ENCODE measurements at places on chromosomes 13 and 19. TPM values are rescaled to one million over a fixed set of nuclear protein-coding genes. Genes with fewer than 3 reads are reported as not detected.

GRCh38 chr19:14515501-14516047 is 2.6 kb downstream of the DNAJB1 start:
- DNase-seq = no peak

DNA sequence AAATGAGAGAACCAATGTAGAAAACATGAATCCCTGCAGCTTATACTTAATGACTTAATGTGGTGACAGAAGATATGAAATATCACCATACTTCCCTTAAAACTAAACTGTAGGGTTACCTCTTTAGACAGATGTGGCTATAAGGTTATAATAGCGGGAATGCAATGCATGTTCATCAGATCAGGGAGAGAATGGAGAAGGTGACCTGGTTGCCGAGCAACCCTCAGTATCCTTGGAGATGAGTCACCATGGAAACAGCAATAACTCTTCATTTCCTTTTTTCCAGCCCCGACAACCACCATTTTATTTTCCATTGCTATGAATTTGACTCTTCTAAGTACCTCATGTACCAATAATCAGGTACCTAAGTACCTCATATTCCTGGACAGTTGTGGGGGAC is 28.0 kb upstream of the ZNF835 start:
- no peak for DNase-seq

DNA sequence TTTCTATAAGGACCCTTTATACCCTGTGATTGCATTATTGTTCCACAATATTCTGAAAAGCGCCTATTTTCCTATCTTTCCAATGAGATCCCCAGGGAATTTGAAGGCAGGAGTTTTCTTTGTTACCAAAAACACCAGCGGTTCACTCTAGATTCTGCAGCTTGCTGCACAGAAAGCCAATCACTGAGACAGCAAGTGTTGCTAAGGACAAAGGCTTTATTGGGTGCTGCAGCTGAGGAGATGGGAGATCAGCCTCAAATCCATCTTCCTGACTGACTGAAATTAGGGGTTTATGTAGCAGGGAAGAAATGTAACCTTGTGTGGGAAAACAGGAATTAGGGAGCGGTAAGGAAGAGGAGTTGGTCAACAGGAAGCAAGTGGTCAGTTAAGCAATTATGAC is 42.6 kb upstream of the MYO16 start:
- DNase-seq = no peak

SMG9 gene
- 64.6 TPM for total RNA-seq

DNA sequence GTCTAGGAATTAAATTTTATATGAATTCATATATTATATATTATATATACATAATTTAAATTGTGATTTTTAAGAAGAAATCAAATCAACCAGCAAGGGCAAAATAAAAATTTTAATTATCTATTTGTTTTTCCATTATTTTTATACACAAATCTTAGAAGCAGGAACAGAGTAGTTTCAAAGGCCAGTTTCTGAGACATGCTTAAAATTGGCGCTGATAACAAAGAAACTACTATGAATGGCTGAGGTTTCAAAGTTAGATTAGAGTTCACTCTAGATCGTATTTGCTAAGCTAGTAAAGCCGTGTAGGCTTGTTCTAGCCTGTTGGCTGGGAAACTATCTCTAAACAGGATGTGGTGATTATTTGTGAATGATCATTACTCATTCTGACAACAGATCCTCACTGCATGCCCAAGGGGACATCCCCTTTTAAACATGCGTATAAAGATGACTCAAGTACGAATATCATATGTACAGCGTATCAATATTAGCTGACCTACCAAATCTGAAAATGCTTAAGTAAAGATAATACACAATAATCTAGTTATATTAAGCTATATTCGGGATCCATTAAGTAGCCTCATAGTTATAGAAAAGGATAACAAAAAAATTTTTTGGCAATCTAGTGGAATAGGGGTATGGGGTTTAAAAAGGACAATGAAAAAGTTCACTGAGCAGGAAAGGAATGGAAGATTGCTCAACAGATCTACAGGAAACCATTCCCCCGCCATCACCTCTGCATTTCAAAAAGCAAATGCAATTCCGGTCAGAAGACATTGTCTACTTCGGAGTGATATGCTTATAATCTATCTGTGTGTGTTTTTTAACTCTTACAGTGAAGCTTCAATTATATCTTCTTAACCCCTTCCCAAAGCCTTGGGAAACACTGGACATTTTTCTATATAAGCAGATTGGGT is 150.1 kb downstream of the SHISA2 start:
- peak; percentile 52 for DNase-seq

RNF225 gene
- total RNA-seq = not detected

DNA sequence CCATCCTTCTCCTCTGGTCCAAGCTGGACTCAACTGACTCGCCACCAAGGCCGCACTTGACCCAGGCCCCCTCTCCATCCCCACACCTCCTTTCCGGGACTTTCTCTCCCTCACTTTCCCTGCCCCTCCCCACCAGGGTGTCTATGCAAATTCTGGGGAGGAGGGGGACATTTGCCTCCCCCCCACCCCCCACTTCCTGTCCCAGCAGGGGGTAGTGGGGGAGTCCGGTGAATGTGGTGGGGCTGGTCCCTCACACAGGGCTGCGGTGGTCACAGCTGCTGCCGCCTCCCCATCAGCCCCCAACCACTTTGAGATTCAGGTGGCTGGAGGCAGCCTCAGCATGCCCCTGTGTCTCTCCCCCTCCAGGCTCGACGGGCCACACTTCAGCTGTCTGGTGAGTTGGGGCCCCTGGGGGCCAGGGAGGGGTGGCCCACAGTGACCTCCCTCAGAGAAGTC is 870 bp downstream of the SPIB start:
- DNase-seq = no peak

MADCAM1 gene
- 0.81 TPM for total RNA-seq

DNA sequence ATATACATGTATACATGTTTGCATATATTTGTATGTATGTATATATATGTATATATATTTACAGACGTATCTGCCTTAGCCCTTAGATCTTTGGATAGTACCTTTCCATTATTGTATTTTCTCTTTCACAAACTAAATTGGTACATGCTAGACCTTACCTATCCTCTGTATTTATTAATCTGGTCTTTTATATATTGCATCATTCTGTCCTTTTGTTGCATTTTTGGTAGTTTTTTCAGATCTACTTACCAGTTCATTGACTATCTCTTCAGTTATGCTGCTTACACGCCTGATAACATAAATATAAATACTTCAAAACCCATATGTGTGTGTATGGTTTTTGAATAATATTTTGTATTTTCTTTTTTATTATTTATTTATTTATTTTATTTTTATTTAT is 11.7 kb downstream of the ZNF613 start:
- no peak for DNase-seq

GIPC3 gene
- total RNA-seq = 0.20 TPM

WDR62 gene
- total RNA-seq = 24.1 TPM

GRCh38 chr13:62850331-62850730 is 1434.7 kb upstream of the PCDH20 start:
- no peak for DNase-seq

GRCh38 chr13:61136515-61136914 is 279.1 kb downstream of the PCDH20 start:
- DNase-seq = no peak

DNA sequence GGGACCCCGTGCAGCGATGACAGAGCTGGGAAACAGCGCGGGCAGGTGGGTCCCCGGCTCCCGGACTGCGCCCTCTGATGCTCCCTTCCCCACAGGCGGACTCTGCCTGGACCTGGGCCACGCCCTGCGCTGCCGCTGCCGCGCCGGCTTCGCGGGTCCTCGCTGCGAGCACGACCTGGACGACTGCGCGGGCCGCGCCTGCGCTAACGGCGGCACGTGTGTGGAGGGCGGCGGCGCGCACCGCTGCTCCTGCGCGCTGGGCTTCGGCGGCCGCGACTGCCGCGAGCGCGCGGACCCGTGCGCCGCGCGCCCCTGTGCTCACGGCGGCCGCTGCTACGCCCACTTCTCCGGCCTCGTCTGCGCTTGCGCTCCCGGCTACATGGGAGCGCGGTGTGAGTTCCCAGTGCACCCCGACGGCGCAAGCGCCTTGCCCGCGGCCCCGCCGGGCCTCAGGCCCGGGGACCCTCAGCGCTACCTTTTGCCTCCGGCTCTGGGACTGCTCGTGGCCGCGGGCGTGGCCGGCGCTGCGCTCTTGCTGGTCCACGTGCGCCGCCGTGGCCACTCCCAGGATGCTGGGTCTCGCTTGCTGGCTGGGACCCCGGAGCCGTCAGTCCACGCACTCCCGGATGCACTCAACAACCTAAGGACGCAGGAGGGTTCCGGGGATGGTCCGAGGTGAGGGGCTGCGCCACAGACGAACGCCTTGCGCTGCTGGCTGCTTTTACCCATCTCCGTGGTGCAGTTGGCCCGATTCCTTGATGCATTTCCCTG is 7.8 kb upstream of the SELENOV start:
- peak; percentile 54 for DNase-seq

GRCh38 chr13:75785130-75785529 is 149.0 kb downstream of the LMO7 start:
- DNase-seq = no peak

DNA sequence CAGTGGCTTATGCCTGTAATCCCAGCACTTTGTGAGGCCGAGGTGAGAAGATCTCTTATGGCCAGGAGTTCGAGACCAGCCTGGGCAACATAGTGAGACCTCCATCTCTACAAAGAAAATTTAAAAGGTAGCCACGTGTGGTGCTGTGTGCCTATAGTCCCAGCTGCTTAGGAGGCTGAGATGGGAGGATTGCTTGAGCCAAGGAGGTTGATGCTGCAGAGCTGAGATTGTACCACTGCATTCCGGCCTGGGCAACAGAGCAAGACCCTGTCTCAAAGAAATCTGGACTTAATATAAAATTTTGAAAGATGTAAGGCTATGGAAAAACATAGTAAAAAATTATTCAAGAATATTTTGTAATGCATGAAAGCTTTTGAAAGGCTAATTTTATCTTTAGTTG is 65.3 kb upstream of the RNF113B start:
- no peak for DNase-seq

DNA sequence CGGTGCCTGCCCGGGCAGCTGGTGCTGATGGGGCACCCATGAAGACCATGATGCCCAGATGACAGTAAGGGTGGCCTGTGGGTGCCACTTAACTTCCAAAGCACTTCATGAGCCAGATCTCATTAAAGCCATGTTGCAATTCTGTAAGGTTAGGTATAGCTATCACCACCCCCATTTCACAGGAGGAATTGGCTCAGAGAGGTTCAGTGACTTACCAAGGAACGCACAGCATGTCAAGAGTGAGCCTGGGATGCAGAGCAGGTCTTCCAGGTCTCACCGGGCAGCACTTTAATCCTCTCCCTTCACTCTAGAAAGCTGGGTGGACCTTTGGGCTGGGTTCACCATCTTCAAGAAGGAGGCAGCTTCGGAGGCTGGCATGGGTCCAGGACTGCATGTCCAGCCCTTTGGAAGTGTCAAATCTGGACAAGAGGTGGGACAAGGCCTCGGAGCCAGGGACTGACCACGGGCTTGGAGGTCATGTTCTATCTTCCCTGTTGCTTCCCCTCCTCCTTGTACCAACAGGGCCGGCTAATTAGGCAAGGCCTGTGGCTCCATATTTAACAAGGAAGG is 189.8 kb downstream of the URI1 start:
- no peak for DNase-seq

- DNase-seq = no peak
Measured at GRCh38 chr19:44892932-44893331, 1.9 kb downstream of the TOMM40 start.

DNA sequence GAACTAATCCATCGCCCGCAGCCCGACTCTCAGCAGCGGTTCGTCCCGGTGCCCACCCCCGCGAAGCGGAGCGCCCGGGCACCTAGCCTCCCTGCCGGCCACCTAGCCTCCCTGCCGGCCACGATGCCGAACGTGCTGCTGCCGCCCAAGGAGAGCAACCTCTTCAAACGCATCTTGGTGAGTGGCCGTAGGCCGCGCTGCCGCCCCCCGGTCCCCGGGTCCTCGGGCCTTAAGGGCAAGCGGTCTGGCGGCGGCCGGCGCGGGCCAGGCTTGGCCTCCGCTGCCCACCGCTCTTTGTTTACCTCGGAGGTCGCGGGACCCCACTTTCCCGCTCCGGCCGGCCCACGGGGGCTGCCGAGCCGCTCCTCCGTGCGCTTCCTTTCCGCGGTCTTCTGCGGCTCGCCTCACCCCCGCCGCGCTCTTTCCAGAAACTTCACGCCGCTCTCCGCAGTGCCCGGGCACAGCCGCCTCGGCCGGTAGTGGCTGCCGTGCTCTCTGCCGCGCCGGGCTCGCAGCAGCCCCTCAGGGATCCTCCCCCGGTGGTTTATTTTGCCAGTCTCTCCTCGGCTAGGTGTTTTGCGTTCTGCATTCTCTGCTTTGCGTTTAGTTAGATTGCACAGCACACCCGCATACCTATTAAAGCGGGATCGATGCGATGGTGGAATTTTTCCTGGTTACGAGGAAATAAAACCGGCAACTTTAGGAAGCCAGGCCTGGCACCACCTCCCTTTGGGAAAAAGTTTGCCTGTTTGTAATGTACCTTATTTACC is 524 bp downstream of the NAA16 start:
- DNase-seq = peak; percentile 62

CKM gene
- not detected for total RNA-seq

DNA sequence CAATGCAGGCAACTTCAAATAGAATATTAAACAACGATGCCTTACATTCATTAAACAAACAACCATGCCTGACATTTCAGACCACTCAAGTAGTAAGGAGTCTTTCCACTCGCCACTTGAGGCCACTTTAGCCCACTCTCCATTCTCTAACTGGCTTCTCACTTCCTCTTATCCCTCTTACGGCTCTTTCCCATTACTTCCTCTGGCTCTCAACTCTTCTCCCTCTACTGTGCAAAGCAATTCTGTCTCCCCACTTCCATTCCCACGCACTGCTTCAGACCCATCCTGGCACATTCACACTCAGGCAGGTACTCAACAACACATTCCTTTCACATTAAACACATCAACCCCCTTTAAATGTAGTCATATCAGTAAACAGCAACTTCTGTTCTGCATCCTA is 229.8 kb upstream of the IPO5 start:
- no peak for DNase-seq

PTGER1 gene
- total RNA-seq = 1.3 TPM

GRCh38 chr19:30886222-30886621 is 463.0 kb downstream of the TSHZ3 start:
- DNase-seq = no peak

- DNase-seq = no peak
Measured at GRCh38 chr19:14775869-14776586, 2.3 kb downstream of the ADGRE2 start.

CEACAM3 gene
- not detected for total RNA-seq

GRCh38 chr13:34156841-34157365 is 339.0 kb downstream of the RFC3 start:
- DNase-seq = peak; percentile 71

TEX29 gene
- 0.73 TPM for total RNA-seq

SIGLEC5 gene
- not detected for total RNA-seq

LPAR6 gene
- total RNA-seq = 100 TPM

DNA sequence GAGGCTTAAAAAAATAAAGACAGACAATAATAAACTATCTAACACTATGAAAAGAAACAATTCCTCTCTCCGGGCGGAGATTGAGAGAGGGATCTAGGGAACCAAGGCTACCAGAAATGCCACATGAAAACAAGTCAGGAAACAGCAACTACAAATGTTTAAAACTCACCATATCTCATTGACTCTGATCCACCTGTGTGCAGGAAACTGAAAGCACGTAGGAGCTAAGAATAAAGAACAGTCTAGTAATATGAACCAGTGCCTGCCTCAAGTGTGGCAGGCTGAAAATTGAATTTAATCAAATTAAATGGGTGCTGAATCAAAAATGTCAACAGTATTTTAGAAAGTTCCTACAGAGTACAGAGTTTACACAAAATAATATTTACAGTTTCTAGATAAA is 1701.0 kb downstream of the SLITRK5 start:
- no peak for DNase-seq

All from activated CD4-positive, alpha-beta memory T cell treated with anti-CD3 and anti-CD28 coated beads, Interleukin-2, amount 10 ng/mL, durations not matched to agents 7 days and 5 days (primary cell).